Pons (tissue), 1 donor: ENCODE measurements at places on chromosomes 3 and 15.

DNA sequence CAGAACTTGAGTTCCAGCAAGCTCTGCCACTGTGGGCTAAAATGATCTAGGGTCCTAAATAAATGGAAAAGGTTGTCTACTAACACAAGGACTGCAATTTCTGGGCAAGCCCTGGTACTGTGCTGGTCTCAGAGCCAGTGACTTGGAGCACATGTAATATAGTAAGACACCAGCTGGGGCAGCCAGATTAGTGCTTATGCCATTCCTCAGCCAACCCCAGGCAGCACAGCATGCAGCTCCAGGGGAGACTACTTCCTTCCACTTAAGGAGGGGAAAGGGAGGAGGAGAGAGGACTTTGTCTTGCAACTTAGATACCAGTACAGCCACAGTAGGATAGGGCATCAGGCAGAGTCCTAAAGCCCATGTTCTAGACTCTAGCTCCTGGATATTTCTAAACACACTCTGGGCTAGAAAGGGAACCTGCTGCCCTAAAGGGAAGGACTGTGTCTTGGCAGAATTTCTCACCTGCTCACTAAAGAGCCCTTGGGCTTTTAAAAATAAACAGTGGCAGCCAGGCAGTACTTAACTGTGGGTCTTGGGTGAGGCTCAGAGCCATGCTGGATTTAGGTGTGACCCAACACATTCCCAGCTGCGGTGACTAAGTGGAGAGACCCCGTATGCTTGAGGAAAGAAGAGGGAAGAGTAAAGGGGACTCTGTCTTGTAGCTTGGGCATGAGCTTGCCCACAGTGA lies 223.7 kb upstream of the BCHE start:
- DNase-seq, result no peak

GRCh38 chr15:40746916-40747418 lies 8.1 kb downstream of the RMDN3 start:
- DNase-seq, result no peak

DNA sequence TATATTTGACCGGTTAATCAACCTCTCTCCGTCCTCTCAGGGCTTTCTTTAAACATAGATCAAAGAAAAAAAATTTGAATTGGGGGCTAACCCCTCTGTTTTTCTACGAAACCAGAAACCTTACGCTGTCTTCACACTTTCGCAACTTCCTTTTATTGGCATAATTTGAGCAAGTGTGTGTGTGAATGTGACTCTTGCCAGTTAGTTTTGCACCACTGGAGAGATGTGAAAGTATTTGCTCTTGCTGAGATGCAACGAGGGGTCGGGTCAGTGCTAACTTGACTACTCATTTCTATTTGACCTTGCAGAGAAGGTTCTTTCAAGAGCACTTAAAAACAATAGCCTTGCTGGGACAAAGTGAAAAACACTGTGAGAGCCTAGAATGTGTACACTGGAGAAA lies 81.2 kb downstream of the FAM43A start:
- no peak for DNase-seq

DNA sequence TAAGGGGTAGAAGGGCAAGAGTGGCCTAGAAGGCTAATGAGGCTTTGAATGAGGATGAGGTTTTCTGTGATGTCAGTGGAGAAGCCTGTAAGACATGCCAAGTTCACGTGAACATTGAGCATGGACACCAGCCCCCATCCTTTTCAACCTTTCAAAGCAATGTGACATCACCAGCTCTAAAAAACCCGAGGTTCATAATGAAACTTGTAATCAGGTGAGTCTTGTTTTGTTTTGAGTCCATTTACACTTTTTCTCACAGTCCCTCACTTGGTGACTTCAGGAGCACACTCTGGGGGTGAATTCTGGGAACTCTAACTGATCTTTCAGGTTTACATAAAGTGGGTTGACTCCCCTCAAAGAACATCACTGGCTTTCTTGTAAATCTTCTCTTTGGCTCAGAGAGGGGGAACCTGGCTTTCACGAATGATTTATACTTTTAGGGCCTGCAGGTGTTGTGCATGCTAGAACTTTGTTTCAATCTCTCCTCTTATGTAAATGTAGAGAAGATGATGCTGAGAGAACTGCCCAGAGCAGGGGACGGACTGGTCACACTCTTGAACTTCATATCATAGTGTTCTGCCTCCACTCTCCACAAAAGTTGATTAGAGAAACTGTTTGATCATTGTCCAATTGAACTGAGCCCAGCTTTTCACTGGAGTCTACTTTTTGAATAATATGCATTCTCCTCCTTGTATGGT lies 224.7 kb upstream of the SATB1 start:
- no peak for DNase-seq

- no peak for DNase-seq
These were observed 14.5 kb downstream of the GP5 start for GRCh38 chr3:194384569-194385001.

GRCh38 chr3:106881186-106881585 lies 496.1 kb upstream of the CCDC54 start:
- DNase-seq, result no peak

GRCh38 chr15:61660579-61660978 lies 399.7 kb downstream of the VPS13C start:
- DNase-seq, result no peak

DNA sequence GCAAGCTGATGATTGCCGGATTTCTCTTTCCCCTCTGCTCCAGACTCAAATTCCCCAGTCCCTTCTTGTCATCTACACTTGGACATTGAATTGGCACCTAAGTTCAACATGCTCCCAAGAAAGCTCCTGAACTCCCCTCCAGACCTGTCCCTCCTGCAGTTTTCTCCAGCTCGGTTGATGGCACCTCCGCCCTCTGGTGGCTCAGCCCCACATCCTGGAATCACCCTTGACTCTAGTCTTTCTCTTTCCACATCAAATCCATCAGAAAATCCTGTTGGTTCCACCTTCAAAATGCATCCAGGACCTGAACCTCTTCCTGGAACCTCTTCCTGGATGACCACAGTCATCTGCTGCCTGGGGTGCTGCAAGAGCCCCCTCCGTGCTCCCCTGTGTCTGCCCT lies 60.1 kb downstream of the RASGRF1 start:
- DNase-seq, result no peak

- DNase-seq, result no peak
These were observed 74.7 kb downstream of the SPATA16 start for GRCh38 chr3:173066044-173067004.

DNA sequence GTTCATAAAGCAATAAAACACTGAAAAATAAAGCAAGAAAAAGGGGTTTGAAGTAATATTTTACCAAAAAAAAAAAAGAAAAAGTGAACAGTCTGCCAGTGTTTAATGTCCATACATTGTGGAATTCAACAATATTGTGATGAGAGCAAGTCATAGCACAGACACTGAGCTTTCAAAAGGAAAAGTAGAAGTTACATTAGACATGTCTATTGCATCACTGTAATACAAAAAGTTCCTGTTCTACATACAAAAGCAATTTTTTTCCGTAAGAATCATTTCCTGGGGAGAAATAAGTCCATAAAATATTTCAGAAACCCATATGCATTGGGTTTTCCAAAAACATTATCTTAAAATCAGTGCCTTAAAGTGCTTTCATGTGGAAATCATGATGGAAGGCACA lies 11.8 kb upstream of the HDC start:
- no peak for DNase-seq

GRCh38 chr15:57213862-57214261 lies 162.4 kb upstream of the CGNL1 start:
- peak; percentile 90 for DNase-seq

DNA sequence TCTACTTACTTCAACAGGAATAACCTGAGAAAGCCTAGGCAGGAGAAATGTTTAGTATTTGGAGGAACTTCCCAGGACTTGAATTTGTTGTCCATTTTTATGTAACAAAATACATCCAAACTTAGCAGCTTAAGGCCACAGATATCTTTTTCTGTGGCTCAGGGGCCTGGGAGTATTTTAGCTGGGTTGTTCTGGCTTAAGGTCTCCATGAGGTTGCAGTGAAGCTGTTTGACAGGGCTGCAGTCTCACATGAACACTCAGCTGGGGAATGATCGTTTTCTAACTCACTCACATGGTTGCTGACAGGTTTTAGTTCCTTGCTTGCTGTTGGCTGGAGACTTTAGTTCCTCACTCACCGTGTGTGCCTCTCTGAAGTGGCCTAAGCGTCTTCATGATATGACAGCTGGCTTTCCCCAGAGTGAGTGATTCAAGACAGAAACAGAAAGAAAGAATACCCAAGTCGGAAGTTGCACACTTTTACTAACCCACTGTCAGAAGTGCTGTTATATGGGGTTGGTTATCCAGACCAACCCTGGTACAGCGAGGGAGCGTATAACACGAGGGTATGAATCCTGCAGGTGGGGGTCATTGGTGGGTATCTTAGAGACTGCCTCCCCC lies 229.7 kb upstream of the TBL1XR1 start:
- DNase-seq, result no peak

- no peak for DNase-seq
These were observed 90.1 kb downstream of the OTOL1 start for GRCh38 chr3:161586556-161587235.

DNA sequence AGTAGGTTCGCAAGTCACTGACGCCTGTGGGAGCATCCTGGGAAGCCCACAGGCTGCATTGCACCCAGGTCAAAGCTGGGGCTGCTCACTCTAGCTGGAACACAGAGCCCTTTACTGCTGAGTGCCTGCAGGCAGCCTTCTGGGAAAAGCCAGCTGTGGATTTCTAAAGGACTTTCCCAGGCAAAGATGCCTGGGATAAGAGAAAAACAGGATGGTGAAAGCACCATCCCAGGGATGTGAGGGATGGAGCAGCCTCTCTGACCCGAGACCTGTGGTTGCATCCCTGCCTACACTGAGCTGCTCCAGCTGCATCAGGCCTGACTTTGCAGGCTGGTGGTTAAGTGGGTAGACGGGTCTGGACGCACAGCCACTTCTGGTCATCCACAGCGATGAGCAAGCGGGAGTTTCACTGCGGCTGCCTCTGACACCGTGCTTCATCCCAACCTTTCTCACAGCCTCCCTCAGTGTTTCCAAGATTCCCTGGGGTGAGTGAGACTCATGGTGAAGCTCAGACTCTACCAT lies 52.5 kb upstream of the AMOTL2 start:
- no peak for DNase-seq

DNA sequence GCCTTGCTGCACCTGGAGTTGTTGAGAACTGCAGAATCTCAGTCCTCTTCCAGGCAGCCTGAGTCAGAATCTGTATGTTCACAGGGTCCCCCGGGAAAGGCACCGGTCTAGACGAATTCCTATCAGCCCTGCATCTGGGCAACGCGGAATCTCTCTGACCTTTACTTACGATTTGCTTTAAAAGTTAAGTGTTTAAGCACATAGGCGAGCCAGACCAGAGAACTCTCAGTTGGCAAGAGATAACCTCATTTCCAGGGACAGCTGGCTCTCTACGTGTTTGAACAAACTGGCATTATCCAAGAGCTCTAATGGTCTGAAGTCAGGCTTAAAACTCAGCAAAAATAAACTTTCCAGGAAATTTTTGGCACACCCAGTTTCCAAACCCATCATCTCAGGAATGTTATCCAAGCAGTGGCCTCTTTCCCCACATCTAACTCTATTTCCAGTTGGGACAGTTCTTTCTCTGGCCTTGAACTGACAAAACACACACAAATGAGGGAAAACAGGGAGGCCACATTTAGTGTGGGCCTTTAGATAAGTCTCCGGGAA lies 53.4 kb downstream of the HES1 start:
- DNase-seq, result no peak

DNA sequence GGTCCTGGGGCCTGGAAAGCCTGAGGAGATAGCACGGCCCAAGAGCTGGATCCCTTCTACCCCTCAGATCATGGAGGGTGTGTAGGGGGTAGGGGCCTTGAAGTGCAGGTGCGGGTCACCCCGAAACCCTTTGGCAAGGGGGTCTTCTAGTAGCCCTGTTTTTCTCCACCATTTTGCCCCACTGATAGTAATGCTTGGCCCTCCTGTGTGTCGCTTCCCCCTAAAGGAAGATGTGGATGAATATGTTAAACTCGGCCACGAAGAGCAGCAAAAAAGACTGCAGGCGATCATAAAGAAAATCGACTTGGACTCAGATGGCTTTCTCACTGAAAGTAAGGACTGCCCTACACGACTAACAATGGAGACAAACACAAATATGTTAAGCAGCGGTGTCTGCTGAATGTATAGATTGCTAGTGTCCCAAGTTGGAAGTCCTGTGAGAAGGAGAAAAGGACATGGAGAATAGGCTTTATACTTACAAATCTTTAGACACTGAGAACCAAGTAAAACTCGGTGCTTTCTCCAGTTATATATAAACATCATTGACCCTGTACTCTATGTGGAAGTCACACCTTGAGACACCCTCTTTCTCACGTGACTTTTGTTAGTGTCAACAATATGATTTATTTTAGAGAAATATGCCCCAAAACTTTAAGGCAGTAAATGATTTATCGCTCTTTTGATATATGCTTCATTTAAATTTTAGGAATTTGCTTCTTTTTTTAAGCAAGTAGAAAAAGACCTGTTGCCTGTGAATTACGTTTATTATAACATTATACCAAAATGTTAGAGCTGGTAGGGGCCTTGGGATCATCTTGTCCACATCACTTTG lies 802 bp downstream of the RCN2 start:
- peak; percentile 45 for DNase-seq
